C1 segment of cervical spinal cord (tissue), 14 donors: ENCODE measurements at places on chromosomes 1 and 21.

DNA sequence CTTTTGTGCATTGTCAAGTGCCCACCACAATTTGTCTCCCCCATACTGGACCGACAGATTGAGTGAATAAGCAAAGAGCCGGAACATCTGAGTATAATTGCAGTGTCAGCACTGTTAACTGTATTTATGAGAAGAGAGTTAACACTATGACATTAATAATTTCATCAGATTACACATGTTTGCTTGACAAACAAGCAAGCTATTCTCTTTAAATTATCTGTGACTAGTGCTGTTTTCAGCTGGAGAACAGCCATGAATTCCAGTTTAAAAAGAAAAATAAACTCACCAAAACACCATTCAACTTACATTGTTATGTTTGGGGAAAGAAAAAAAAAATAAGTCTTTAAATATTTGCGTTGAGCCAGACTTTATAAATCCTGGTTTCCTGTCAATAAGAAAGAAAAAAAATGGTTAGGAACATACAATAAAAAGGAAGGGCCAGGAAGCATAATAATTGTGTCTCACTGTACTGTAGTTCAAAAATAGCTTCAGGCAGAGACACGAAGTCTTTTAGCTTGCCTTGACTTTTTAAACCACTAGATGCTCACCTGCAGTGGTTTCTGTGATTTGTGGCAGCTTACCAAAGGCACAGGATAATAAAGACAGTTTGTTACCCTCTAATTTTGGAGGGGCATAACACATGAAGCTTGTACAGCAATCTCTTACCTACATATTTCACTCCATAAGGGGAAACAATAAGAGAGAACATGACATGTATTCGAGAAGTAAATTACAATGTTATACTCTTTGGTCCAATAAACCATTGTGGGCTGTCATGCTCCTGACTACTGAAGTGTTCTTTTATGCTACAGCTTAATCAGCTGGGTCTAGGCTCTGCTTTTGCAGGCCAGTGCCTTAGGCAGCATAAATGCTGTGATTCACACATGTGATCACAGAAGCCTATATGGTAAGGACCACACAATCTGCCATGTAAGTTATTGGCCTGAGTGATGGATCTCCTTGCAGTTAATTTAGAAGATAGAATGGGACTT lies 302.0 kb upstream of the ADGRL2 start:
- DNase-seq, result no peak

GRCh38 chr1:182080955-182081582 lies 19.6 kb upstream of the ZNF648 start:
- no peak for DNase-seq

GRCh38 chr1:207172321-207172720 lies 68.3 kb downstream of the C4BPA start:
- no peak for DNase-seq

- DNase-seq, result no peak
Observed at GRCh38 chr1:154744352-154745035, 125.6 kb downstream of the KCNN3 start.

DNA sequence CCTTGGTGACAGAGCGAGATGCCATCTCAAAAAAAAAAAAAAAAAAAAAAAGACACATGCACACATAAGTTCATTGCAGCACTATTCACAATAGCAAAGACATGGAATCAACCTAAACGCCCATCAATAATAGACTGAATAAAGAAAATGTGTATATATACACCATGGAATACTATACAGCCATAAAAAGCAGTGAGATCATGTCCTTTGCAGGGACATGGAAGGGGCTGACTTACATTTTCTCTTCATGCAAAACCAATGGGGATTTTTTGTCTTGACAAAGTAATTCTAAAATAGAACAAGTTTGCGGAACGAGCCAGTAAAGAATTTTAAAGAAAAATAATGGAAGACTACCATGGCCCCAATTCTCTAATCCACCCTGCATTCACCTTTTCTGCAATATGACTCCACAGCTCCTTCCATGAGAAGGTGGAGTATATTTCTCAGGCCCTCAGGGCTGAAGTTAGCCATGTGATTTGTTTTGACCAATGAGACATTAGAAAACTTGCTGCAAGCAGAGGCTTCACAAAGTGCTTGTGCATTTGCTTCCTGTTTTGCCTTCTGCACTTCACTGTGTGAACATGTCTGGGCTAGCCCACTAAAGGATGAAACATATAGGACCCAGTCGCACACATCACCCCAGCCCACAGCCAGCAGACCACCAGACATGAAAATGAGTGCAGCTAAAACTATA lies 78.8 kb upstream of the NR5A2 start:
- DNase-seq, result no peak

- DNase-seq, result no peak
Observed at GRCh38 chr1:74571493-74571800, 59.0 kb upstream of the LRRC53 start.

GRCh38 chr1:17629460-17629859 lies 90.0 kb downstream of the ARHGEF10L start:
- no peak for DNase-seq

DNA sequence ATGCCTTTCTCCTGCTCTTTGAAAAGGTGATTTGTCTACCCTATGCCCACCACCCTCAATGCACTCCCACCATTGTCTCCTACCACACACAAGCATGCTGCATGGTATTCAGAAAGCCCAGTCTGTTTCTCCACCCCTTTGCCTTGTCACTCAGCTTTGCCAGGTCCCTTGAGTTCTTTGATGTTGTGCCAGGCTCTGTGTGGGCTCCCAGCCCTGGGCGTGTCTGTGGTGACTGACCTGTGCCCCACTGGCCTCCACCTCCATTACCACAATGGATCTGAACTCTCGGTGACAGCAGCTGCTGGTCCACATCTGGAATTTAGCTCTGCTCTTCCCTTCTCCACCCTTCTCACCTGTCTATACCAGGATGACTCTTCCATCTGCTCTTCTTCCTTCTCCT lies 34.9 kb downstream of the ATP2B4 start:
- no peak for DNase-seq

DNA sequence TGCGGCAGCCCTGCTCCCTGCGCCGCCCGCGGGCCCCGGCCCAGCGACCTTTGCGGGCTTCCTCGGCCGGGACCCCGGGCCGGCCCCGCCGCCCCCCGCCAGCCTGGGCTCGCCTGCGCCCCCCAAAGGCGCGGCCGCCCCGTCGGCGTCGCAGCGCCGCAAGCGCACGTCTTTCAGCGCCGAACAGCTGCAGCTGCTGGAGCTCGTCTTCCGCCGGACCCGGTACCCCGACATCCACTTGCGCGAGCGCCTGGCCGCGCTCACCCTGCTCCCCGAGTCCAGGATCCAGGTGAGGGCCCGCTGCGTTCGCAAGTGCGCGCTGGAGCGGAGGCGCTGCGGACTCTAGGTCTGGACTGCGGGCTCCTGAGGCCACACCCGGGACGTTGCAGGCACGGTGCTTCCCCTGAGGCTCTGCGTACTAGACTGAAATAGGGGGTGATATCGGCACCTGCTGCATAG lies 351 bp downstream of the MIXL1 start:
- DNase-seq, result no peak

DNA sequence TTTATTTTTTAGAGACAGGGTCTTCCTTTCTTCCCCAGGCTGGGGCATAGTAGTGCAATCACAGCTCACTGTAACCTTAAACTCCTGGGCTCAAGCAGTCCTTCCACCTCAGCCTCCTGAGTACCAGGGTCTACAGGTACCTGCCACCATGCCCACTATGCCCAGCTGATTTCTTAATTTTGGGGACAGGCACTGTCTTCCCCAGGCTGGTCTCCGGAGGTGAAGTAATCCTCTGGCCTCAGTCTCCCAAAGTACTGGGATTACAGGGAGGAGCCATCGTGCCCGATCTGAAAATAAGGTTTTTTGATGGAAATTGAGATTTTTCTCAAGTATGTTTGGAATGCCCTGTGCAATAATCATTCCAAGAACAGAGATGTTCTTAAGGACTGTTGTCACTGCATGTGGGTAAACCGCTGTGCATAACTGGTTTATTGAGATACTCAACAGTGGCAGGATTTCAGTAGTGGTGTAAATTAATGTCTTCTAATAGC lies 934 bp upstream of the MSH4 start:
- DNase-seq, result no peak

DNA sequence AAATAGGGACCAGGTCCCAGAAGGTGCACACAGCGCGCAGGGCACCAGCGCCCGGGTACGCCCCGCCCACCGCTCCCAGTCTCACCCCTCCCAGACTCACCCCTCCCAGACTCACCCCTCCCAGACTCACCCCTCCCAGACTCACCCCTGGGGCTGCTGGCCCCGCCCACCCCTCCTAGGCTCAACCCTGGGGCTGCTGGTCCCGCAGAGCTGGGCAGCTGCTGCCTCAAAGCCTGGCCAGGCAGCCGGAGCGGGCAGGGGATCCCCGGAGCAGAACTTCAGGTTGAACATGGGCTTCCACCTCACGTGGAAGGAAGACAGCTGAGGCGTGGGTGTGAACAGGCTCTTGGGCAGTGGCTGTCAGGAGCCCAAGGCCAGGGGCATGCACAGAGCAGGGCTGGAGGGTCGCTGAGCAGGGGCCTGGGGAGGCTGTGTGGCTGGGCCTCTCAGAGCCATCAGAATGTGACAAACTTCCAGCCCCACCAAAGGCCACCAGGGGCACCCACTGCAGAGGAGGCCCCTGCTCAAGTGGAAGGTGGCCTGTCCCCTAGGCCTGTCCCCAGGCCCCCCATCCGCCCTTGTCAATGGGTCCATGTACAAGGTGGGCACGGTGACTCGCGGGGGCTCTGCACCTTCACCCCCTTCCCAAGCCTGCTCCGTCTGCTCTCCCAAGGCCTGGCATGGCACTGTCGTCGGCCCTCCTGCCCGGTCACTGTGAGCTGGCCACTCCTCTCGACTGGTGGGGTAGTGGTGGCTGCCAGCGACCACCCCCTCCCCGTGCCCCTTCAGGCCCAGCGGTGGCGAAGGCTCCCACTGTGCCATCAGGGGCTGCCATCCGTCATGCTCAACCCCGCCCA lies 20.4 kb upstream of the SUMO3 start:
- DNase-seq, result no peak

DNA sequence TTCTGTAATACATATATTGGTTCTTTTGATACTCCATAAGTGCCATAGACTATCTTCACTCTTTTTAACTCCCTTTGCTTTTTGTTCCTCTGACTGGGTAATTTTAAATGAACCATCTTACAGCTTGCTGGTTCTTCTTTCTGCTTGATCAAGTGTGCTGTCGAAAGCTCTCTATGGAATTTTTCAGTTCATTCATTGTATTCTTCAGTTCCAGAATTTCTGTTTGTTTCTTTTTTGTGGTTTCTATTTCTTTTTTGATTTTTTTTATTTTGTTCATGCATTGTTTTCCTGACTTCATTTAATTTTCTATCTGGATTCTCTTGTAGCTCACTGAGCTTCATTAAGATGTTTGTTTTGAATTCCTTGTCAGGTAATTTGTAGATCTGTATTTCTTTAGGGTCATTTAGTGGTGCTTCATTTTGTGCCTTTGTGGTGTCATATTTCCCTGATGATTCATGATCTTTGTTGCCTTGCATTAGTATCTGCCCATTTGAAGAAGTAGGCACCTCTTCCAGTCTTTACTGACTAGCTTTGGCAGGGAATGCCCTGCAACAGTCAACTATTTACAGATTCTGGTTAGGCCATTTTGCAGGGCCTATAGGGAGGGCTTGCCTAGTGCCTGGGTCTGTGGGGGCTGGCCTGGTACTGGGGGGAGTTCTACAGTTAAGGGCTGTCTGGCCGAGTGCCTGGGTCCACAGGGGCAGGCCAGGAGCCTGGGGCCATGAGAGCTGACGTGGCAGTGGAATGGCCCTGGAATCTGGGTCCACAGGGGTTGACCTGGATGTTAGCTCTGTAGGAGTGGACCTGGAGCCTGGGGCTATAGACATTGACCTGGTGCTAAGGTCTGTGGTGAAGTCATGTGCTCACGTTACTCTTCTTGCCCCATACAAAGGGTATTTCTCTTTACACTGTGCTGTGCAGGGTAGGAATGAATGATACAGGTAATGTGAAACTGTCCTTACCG lies 89.7 kb downstream of the MAGI3 start:
- no peak for DNase-seq

DNA sequence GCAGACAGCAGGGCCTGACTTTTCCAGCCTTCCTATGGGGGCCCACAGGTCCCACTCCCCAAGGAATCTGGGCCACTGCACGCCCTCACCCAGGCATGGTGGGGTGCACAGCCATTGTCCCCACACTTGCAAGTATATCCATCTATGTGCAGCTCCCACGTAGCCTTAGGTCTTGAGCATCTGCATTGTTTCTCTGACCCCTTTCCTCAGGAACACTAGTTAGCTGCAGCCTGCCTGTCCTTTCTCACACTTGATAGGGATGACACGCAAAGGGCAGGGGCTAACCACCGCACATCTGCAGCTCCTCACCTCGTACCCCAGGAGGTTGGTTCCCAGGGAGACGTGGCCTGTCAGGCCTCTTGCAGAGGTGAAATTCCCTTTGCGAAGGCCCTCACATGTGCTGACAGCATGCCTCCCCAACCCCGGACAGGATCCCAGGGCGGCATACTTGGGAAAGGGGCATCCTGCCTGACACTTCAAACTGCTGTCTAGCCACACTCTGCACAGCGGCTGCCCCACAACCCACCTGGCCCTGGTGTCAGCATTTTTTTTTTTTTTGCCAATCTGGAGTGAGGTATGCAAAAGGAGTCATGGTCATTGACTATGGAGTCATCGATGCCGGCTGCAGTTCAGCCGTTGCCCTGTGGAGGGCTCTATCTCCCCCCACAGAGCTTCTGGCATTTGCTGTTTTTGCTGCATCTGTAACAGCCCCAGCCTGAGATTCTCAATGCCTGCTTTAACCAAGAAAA lies 5.0 kb downstream of the JMJD4 start:
- DNase-seq, result no peak

DNA sequence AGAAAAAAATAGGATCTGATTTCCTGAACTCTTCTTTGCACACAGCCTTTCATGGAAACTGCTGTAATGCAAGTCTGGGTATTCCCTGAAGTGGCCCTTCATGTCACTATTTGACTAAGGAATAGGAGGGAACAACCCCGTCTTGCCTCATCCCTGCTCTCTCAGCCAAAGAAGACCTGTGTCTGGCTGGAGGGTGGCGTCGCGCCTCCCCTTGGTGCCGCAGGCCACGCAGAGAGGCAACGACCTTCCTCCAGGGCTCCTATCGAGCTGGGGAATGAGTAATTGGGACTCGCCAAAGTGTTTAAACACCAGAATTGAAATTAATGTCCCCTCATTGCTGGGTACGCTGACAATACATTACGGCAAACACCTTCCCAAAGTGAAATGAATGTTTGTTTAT lies 129.8 kb downstream of the PBX1 start:
- no peak for DNase-seq

DNA sequence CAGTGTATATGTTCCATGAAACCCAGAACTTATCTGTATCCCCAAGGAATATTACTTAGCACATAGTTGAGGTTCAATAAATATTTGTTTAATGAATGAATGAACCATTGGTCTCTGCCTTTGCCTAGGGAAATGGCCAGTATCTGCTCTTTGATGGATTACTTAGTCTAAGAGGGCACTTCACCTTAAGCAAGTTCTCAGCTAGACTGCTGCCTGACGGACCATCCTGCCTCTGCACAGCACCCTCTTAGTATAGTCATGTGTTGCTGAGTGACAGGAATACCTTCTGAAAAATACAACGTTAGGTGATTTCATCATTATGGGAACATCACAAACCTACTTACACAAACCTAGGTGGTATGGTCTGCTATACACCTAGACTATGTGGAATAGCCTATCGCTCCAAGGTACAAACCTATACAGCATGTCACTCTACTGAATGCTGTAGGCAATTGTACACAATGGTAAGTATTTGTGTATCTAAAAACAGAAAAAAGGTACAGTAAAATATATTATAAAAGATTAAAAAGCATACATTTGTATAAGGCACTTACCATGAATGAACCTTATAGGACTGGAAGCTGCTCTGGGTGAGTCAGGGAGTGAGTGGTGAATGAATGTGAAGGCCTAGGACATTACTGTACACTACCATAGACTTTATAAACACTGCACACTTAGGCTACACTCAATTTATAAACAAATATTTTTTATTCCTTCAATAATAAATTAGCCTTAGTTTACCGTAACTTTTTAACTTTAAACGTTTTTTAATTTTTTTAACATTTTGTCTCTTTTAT lies 83.7 kb upstream of the LRRC8D start:
- no peak for DNase-seq
